ENCODE measurements at places on chromosomes 6 and 20. TPM values are rescaled to one million over a fixed set of nuclear protein-coding genes. Genes with fewer than 3 reads are reported as not detected.

The IRAK1BP1 gene
- total RNA-seq = 0.28 TPM

The KCNK5 gene
- 31.8 TPM for total RNA-seq

The OTOR gene
- not detected for total RNA-seq

The CST5 gene
- total RNA-seq = not detected

The BTBD9 gene
- 4.4 TPM for total RNA-seq

The BCAS4 gene
- total RNA-seq = 4.4 TPM

The PTCRA gene
- not detected for total RNA-seq

The SYNDIG1 gene
- not detected for total RNA-seq

The TNF gene
- total RNA-seq = 0.08 TPM

The FOXQ1 gene
- 108 TPM for total RNA-seq

DNA sequence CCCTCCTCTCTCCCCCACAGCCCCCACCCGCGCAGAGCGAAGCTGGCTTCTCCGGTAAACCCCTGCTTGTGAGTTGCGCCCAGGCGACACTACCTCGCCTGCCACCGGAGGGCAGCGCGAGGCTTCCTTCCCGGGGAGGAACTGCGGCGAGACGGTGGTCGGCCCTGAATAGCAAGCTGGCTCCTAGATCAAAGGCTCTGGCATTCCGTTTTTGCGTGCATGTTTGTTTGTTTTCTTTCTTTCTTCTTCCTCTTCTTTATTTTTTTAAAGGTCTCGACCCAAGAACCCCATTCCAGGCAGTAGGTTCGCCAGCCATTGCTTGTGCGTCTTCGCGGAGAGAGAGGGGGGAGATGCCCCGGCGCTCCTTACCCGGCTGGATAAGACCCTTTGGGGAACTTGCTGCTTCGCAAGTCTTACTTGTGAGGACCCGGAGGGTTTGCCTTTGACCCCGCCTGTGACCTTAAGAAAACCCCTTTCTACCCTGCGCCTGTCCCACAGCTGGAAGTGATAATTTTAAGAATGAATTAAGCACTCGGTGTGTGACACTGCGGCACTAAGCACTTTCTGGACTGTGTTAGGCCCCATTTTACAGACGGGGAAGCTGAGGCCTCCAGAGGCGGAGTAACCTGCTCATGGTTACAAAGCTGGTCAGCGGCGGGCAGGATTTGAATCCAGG is 92.7 kb upstream of the SIRPA start:
- DNase-seq = no peak

GRCh38 chr6:45666846-45667245 is 289.1 kb upstream of the SUPT3H start:
- DNase-seq = no peak

DNA sequence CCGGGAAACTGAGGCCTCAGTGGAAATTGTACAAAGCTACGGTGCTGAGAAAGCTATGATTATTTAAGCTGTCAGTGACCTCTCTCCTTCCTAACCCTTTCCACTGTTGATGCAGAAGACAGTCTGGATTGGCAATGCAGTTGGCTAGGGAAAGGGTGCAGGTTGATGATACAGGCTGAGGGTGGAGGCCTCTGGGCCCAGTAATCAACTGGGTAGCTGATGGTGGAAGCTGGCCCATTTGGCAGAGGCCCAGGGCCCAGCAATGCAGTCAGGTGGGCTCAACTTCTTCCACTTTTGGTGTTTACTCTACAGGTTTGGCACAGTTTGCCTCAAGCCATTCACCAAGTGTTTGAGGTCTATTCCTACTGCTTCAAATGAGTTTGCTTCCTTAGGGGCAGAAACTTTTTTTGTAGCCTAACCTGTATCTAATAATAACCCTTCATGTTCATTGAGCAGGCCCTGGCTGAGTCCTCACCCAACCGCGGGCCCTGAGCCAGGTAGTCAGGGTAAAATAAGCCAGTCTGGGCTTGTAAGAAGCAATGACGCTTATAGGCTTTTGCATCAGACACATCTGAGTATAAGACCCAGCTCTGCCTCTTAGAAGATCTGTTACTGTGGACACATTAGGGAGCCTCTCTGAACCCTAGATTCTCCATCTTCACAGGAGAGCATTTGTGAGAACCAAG is 12.1 kb downstream of the BCL2L1 start:
- DNase-seq = no peak

- no peak for DNase-seq
Observed at GRCh38 chr6:20025681-20026080, 186.6 kb downstream of the MBOAT1 start.

GRCh38 chr20:62765021-62765420 is 31.3 kb upstream of the MRGBP start:
- DNase-seq = peak; percentile 37

GRCh38 chr20:38197217-38197616 is 32.1 kb upstream of the TGM2 start:
- DNase-seq = no peak

DNA sequence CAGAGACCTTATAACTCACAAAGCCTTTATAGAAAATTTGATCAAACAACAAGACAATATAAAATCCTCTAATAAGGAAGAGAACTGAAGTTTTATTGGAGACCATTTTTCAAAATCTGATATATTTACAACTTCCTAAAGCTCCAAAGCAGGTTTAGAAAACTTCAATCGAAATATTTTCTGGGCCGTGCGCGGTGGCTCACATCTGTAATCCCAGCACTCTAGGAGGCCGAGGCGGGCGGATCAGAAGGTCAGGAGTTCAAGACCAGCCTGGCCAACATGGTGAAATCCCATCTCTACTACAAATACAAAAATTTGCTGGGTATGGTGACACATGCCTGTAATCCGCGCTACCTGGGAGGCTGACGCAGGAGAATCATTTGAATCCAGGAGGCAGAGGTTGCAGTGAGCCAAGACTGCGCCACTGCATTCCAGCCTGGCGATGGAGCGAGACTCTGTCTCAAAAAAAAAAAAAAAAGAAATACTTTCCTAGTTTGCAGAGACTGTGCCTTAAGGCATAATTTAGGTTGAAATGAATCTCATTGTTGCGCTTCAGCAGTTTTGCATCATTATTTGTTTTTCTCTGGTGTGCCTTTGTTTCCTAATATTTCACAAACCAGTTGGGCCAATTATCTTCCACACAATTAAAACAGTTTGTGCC is 60.6 kb upstream of the ASIP start:
- peak; percentile 69 for DNase-seq

- DNase-seq = no peak
Observed at GRCh38 chr6:45196121-45196520, 132.0 kb upstream of the RUNX2 start.

DNA sequence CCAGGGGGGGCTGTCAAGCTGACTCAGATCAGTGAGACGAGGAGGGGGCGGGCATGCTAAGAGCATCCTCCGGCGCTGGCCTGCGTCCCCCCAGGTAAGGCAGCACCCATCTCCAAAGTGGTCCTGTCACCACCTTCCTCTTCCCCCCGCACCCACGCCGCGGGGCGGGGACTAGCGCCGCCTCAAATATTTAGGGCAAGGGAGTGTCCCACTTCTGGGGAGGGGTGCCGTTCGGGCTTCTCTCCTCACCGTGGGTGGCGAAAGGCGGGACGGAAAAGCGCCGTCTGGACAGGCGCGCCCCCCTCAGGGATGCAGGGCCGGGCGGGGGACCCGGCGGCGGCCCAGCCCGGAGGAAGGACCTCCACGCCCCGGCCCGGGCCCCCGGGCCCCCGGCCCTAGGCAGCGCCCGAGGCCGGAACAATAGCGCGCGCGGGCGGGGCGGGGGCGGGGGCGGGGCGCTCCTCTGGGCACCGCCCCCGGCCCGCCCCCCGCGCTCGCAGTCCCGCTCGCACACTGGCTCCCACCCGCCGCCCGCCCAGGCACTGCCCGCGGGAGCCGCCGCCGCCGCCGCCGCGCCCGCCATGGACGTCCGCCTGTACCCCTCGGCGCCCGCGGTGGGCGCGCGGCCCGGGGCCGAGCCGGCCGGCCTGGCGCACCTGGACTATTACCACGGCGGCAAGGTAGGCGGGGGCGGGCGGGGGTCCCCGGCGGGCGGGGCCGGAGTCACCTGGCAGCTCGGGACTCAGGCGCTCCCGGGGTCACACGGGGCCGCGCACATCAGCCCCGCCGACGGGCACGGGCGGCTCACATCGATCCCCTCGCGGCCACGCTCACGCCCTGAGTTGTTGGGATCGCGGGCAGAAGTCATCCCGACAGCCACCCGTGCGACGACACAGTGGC is at the start of gene TOX2:
Gene TOX2 (plus strand): TSS at position 542 of the 900 bp plus-strand sequence. CDS start 40 bp downstream, at position 582.
- no peak for DNase-seq

GRCh38 chr20:4220352-4220751 is 205.0 kb upstream of the RNF24 start:
- DNase-seq = no peak

GRCh38 chr6:155196911-155197310 is 66.9 kb upstream of the CLDN20 start:
- DNase-seq = no peak

- no peak for DNase-seq
Observed at GRCh38 chr20:56343861-56344381, 14.9 kb upstream of the FAM210B start.

DNA sequence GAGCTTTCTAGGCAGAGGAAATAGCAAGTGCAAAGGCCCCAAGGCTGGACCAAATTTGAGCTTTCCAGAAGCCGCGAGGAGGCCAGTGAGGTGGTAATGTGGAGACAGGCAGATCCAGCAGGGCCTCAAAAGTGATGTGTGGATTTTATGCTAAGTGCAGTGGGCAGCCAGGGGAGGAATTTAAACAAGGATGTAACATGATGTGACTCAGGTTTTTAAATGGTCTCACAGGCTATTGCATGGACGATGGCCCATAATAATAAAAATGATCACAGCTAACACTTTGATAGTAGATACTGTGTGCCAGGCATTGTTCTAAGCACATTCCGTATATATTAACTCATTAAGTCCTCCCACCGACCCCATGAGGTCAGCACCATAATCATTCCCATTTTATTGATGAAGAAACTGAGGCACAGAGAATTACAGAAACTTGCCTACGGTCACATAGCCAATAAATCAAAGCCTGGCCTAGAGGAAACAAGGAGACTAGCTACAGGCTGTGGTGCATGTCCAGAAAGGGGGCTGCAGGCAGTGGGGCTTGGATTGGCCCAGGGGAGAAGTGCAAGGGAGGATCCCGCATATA is 18.0 kb upstream of the PREX1 start:
- DNase-seq = no peak

GRCh38 chr6:111566873-111567517 is 38.7 kb downstream of the TRAF3IP2 start:
- no peak for DNase-seq

DNA sequence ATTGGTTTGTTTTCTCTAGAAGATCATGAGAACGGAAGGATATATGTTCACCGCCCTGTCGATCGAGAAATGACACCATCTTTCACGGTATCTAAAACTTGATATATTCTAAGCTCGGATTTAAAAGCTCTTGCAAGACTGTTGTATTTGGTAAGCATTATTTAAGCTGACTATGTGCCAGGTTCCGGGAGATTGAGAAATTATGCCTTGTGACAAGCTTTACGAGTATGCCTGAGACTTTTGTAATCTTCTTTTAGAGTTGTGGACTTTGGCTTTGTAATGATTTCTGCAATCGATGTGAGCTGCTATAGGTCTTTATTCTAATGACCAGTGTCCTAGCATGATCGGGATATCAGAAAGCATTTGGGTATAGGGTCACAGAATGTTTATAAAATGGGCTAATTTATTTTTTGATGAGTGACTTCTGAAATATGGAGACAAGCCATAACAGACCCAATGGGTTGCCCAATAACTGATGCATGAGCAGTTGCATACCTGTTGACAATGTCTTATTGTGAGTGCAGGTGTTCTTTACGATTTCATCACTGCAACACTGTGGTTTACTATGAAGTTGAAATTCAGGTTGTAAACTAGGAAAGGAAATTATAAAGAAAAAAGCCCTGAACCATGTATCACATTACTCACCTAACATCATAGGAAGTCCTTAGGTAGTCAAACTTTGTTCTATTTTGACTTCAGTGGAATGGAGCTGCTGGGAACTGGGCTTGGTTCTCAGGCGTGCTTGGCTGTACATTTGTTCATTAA is 14.0 kb downstream of the CDH26 start:
- no peak for DNase-seq

GRCh38 chr6:170205534-170206316 is 85.2 kb downstream of the DLL1 start:
- DNase-seq = no peak

- DNase-seq = no peak
Observed at GRCh38 chr6:134519465-134519864, 201.6 kb upstream of the SGK1 start.

- DNase-seq = no peak
Observed at GRCh38 chr6:170405311-170405975, 98.9 kb downstream of the FAM120B start.

GRCh38 chr6:113574147-113574546 is 283.0 kb upstream of the MARCKS start:
- no peak for DNase-seq

- no peak for DNase-seq
Observed at GRCh38 chr6:19873031-19873430, 35.9 kb downstream of the ID4 start.

DNA sequence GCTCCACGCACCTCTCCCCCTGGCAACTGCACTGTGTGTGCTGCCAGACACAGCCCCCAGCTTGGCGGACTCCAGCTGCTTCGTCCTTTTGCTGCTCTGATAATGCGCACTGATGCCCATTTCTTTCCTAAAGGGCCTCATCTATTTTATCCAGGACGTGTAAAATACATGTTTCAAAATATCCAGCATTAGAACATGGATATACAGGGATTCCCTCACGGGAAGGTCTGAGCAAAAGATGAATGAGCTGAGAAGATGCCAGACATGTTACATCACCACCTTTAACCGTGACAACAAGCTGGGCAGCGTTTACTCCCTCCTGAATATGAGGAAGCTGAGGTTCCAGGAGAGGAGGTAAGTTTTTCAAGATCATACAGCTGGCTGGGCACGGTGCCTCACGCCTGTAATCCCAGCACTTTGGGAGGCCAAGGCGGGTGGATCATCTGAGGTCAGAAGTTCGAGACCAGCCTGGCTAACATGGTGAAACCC is 32.8 kb downstream of the TNXB start:
- DNase-seq = no peak

DNA sequence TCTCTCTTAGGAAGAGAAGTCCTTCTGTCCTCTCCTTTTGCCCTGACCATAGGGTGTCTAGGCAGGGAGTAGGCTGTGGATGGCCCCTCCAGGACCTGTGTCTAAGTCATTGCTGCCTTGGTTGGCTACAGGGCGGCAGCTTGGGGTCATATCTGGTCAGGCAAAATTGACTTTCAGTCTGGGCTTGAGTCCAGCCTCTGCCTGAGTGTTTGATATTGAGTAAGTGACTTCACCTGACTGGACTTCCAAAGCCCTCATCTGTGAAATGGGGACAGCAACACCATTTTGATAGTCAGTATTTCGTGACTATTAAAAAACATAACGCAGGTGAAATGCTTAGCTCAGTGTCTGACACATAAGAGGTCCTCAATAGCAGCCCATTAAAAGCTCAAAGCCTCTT is 4.6 kb downstream of the TGM3 start:
- no peak for DNase-seq
